ENCODE measurements at places on chromosomes 11 and 22.

GRCh38 chr22:30192427-30192826 is 54.1 kb downstream of the LIF start:
- DNase-seq = no peak

GRCh38 chr11:95736809-95737208 is 52.8 kb downstream of the FAM76B start:
- DNase-seq = no peak

GRCh38 chr22:38868886-38869381 is 3.1 kb downstream of the CBX6 start:
- peak; percentile 25 for DNase-seq

DNA sequence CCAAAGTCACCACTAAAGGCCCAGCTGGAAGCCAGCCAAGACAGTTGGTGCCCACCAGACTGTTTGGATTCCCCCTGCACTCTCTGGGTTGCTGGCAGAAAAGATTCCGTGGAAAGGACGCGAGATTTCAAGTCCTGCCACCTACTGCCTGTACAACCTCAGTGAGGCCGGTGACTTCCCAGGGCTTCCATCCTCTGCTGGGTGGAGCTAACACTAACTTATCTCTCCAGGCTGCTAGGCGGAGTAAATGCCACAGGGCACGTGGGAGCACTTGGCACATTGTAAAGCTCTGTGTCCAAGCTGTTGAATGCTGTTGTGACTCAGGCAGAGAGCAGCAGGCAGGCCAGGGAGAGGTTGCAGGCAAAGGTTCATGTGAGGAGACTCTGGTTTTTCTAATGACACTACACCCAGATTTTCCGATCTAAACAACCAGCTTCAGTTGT is 50.9 kb upstream of the CDON start:
- DNase-seq = no peak

DNA sequence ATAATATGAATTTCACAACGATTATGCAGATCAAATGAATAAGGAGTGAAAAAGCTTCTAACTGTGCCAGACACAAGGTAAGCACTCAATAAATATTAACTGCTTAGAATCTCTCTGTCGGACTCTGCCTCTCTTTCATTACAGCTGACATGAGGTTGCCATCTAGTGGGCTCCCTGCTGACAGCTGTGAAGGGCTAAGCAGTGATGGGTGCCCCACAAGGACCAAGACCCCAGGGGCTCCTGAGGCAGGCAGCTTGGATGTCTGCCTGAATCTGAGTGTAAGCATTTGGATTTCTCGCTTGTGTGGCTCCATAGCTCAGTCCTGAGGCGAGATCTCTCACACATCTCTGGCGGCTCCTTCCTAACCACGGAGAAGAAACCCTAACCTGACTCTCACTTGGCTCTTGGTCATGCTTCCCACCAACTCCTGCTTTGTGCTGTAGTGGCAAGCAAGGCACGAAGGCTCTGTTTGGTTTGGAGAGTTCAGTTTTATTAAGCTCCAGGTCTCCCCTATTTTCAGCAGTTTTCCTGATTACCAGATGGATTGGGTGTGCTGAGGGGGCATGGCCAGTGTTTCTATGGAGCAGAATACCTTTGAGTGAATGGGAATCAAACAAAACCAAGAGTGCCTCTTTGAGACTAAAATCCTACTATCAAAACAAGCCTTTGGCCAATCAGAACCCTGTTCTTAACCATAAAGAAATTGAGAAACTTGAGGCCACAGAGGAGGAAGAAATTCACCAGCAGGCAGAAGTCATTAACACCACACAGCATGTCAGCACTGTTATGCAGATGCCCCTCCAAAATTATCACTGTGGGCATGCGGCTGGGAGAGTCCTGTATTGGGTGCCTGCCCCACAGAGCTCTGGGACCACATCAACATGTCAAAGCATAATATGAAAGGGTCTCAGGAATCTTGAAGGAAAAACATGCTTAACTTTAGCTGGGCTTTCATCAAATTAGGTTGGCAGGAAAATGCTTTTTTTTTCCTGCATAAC is 152.8 kb upstream of the NTM start:
- DNase-seq = no peak

- no peak for DNase-seq
Measured at GRCh38 chr11:126510621-126511370, 155.3 kb downstream of the ST3GAL4 start.

- DNase-seq = no peak
Measured at GRCh38 chr11:17561526-17561925, 14.5 kb downstream of the OTOG start.

DNA sequence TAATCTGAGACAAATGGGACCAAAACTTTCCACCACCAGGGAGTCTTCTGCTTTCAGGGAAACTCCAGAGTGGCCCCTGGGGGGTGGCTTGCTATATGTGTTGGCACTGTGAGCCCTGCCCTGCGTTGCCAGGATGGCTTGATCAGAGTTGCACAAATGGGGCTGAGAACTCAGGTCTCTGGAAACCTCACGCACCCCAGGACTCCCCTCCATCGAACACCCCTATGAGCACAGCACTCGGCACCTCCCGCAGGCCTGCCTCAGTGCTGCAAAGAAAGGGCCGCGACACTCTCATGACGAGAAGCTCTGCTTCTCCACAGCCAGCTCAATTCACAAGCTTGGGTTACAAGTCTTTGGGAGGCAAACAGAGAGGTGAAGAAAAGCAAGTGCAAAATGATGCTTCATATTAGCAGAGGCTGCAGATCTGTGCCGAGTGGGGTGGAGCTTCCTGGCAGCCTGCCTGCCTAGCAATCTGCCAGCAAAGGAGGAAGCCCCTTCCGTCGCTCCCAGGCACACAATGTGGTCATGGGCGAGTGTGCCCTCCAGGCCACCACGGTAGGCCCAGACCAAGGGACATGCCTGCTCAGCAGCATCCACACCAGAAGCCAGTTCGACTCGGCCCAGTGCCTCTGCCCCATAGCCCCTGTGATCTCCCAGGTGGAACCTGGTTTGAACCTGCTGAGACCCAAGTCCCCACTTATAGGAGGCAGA is 55.7 kb downstream of the MYH9 start:
- no peak for DNase-seq

- no peak for DNase-seq
Measured at GRCh38 chr11:132106096-132106982, 735.9 kb downstream of the NTM start.
